Femur (tissue), 1 donor: ENCODE measurements at places on chromosomes 12 and 14.

GRCh38 chr12:122610207-122610606, 83.2 kb downstream of the KNTC1 start:
- DNase-seq, result no peak

- DNase-seq, result no peak
Measured at GRCh38 chr12:57456145-57456700, 1.1 kb downstream of the INHBE start.

- DNase-seq, result no peak
Measured at GRCh38 chr12:56161690-56162351, 3.7 kb downstream of the MYL6 start.

GRCh38 chr14:91281346-91281745, 36.8 kb upstream of the GPR68 start:
- no peak for DNase-seq

DNA sequence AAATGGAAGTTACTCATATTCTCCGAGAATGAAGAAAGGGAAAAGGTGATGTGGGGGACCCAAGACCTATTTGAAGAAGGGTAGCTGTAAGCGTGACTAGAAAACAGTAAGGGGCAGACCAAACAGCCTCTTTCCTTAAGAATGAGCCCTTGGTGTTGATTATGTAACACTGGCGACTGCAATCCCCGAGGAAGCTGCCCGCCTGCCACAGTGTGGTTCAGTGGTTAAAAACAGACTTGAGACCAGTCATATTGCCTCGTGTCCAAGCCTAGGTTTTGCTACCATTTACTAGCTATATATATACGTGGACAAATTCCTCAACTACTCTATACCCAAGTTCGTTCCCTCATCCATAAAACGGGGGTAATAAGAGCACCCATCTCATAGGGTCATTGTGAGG, 49.1 kb downstream of the SSPN start:
- no peak for DNase-seq

GRCh38 chr14:54808326-54809161, 94.1 kb downstream of the GCH1 start:
- no peak for DNase-seq

DNA sequence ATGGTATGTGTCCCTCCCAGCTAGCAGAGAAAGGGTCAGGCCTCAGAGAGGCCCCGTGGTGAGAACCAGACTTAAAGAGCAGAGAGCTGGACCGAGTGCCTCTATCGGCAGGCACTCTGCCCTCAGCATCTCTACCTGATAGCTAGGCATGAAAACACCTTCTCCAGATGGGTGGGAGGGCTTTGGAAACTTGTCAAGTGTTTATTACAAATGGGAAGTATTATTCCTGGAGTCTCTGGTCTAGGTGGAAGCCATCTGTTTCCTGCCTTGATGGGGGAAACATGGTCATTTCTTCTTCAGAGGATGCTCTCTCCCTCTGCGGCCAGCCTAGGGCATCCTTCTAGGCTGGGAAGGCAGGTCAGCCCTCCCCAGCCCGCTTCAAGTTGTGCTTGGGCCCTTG, 2.3 kb downstream of the TMEM63C start:
- no peak for DNase-seq

DNA sequence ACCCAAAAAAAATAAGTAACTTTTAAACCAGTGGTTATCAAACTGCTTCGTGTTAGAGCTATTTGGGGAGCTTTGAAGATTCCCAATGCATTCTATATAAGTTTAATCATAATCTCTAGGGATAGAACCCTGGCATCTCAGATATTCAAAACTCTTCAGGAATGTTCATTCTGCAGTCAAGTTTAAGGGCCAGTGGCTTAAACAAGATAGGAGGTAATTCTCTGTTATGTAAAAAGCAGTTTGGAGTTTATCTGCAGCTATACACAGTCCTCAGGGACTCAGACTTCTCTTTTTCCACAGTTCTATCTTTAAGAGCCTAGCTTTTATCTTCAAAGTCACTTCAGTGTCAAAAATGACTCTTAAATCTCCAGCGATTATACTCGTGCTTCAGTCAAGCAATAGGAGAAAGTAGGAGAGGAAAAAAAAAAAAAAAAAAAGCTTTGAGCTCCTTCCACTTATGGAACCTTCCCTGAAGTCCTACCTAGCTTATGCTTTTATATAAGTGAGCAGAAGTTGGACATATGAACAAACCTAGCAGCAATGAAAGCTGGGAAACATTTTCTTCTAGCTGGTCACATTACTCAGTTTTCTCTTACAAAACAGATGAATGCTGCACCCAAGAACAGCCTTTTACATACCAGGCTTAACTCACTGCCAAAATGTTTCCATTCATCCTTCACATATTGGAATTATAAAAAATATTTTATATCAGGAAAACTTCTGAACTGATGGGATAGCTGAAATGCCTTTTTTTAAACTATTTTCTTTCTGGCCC, 302.8 kb downstream of the FSCB start:
- DNase-seq, result no peak

DNA sequence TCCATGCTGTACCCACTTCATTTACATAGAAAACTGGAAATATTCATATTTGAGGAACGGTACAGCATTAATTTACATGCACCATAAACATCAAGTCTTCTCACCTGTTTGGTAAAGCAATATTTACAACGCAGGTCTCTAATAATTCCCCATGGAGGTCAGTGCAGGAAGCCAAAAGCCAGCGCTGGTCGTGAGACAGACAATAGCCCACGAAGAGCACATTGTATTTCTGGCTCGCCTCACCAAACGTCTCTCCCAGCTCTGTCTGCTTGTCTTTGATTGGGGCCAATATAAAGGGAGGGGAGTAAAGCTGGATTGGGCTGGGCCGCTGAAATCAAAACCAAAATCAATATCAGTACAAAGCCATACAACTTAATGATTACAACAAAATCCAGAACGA, 302.1 kb downstream of the MED13L start:
- DNase-seq, result no peak

GRCh38 chr12:23760495-23760894, 189.0 kb downstream of the SOX5 start:
- no peak for DNase-seq

DNA sequence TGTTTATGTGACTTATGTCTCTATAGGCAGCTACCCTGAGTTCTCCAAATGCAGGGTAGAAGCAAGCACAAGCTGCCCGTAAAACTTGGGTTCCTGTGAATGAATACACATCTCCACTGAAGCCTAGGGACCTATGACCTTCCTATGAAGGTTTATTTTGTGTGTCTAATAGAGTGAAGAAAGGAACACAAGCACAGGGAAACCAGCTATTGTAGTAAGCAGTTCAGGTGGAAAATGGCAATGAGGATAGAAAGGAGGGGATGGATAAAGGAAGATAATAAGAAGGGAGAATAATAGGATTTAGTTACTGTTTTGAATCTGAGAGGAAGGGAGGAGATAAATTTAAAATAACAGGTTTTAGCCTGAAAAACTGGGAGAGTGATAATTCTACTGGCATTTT, 2.4 kb downstream of the PFKM start:
- DNase-seq, result no peak

DNA sequence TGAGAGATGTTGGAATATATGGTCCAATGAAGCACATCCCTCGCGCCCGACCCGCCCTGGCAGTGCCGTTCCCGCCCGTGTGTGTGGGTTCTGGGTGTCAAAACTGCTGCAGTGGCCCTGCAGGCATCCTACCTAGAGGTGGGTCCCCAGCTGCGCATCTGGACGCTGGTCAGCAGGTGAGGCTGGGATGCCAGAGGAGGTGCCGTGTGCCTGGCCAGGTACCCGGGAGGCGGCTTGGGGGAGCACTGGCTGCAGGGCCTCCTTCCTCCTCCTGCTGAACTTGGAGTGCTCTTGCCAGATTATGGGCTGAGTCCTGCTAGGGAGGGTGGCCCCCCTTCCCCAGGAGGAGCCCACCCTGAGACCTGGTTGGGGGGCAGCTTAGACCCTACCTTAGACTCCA, 5.2 kb downstream of the MTA1 start:
- DNase-seq, result no peak

DNA sequence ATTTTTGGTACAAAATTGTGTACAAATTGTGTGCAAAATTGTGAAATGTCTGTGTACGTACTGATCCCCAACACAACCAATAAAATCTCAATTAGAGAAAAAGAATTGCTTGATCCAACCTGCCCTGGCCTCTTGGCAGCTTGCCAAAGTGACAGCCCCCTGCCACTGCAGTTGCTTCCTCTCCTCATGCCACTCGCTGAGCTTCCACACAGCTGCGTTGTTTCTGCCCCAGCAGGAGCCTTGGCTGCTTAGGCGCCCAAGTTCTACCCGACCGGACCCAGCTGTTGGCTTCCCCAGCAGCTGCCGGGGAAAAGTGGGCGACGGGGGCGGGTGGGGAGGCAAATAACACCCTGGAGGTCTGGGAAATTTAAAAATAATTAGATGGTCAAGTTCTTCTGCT, 171.8 kb upstream of the ATF7IP start:
- DNase-seq, result peak; percentile 65

DNA sequence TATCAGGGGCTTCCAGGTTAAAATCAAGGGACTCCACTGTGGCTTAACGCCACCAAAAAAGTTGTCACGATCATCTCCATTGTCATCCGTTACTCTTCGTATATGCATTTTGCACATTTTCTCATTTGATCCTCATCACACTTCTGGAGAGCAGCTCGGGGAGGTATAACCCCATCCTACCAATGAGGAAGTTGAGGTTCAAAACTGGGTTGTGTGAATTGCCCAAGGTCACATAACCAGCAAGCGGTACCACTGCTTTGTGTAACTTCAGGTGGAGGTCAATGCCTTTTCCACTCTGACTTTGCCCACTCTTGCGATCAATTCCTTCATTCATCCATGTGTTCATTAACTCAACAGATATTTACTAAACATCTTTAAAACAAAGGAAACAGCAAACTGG, 71.1 kb upstream of the CCND2 start:
- no peak for DNase-seq

GRCh38 chr12:4112290-4112689, 161.3 kb upstream of the CCND2 start:
- DNase-seq, result no peak

GRCh38 chr14:67984274-67984673, 164.7 kb downstream of the RAD51B start:
- DNase-seq, result no peak

GRCh38 chr12:124147575-124147974, 147.3 kb upstream of the RFLNA start:
- no peak for DNase-seq

GRCh38 chr14:67875175-67876006, 55.8 kb downstream of the RAD51B start:
- DNase-seq, result no peak

GRCh38 chr14:98704441-98704840, 567.6 kb downstream of the BCL11B start:
- no peak for DNase-seq

DNA sequence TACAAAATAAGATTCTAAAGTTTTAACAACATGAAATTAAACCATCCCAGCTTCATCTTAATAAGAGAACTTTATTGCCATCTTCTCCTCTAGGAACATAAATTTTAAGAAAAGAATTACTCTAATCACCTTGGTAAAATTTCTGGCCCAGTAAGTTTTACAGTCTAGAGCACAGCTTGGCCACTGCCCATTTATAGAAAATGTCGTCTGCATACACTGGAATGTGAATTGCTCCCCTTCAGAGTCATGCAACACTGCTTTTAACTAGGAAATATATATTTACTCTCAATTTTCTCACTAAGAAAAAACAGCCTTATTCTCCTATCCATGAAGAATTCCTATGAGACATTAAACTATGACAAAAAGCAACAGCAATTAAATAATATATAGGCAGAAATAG, 48.2 kb downstream of the KCNC2 start:
- DNase-seq, result no peak

DNA sequence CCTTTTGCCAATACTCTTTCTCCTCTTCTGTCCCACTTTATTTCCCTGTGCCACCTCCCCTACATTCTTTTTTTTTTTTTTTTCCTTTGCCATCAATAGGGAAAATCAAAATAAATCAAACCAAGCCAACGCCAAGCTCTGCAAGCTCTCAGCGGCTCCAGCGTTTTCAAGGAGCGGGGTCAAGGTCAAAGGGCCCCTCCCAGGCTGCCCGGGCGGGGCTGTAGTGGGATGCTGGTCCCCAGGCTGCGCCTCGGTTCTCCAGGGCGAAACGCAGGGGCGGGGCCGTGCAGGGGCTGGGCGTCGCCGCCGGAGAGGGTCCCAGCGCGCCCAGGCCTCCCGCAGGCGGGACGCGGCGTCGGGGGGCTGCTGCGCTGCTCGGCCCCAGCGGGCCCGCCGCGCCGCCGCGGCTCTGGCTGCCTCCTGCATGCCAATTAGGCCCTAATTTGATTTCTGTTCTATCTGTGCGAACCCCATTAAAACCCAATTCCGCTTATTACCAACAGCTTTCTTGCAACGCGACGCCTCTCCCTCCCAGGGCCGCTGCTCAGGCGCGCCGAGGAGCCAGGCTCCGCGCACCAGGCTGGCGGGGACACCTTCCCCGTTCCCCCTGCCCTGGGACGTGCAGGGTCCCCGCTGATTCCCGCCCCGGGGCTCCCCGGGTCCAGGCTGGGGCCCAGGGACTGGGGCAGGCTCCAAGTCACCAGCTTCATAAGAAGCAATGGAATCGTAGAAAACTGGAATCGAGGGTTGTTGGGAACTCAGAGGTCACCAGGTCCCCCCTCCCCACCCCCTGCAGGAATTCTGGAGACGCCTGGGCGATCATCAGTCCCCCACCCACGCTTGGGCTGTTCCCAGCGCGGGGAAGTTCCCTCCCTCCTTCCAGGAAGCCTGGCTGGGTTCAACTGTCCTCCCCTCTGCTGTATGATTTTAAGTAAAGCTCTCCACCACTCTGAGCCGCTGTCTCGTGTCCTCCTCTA, 50.7 kb upstream of the MAP1LC3B2 start:
- DNase-seq, result peak; percentile 65

- DNase-seq, result no peak
Measured at GRCh38 chr12:53805791-53806190, 54.0 kb upstream of the CISTR start.

- no peak for DNase-seq
Measured at GRCh38 chr12:20269337-20270067, 98.8 kb upstream of the PDE3A start.

DNA sequence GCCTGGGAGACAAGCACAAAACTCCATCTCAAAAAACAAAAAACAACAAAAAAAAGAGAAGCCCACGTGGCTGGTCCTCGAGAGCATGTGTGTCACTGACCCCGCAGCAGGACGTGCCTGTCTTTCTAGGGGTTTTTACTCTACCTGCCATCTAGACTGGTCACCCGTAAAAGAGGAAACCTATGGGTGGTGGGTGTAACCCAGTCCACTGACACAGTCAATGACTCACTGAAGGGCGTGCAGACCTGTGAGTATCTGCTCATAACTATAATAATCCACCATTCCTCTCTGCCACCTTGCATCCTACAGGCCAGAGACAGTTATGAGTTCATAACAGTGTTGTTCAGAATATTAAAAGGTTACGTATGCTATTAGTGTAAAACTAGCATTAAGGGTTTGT, 4.6 kb downstream of the GOLGA3 start:
- DNase-seq, result no peak

DNA sequence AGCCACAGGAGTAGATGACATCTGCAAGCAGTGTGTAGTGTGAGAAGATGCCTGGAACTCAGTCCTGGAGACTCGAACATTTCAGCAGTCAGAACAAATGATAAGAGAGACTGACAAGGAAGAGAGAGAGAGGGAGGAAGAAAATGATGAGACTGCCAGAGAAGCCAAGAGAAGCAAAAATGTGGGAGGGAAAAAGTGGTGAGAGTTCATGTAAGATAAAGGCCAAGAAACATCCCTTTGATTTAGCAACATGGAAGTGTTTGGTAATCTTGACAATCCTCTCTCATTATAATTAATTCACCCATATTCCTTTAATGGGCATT, 42.6 kb downstream of the LIMA1 start:
- no peak for DNase-seq

- no peak for DNase-seq
Measured at GRCh38 chr12:49028666-49029275, 10.2 kb upstream of the PRKAG1 start.

GRCh38 chr12:76836633-76837032, 42.2 kb downstream of the CSRP2 start:
- DNase-seq, result no peak
